GM18507 (cell line): ENCODE measurements at places on chromosomes 13 and 19.

GRCh38 chr19:47003611-47004465 lies 15.8 kb upstream of the NPAS1 start:
- no peak for DNase-seq

GRCh38 chr13:112614835-112615234 lies 26.9 kb upstream of the TUBGCP3 start:
- DNase-seq = no peak

GRCh38 chr13:70473907-70474306 lies 365.7 kb upstream of the KLHL1 start:
- no peak for DNase-seq

- DNase-seq = no peak
These were observed 11.0 kb downstream of the MAN2B1 start for GRCh38 chr19:12655546-12655945.
